Neural crest cell (in vitro differentiated cells): ENCODE measurements at places on chromosomes 11 and 22. TPM values are rescaled to one million over a fixed set of nuclear protein-coding genes. Genes with fewer than 3 reads are reported as not detected.

Gene OR52R1
- not detected in 2 replicates for total RNA-seq

Gene SLC22A12
- not detected in 2 replicates for total RNA-seq

Gene SYCE3
- not detected in 2 replicates for total RNA-seq

Gene UBQLN3
- not detected in 2 replicates for total RNA-seq

Gene OR4P4
- not detected in 2 replicates for total RNA-seq

Gene MICAL3
- total RNA-seq = 84.5 and 87.1 TPM in 2 replicates

Gene CTNND1
- 144 TPM in 2 replicates for total RNA-seq

Gene LRRN4CL
- total RNA-seq = 1.6 and 1.8 TPM in 2 replicates

Gene PKDREJ
- 0.02 TPM in 1 of 2 replicates, not detected in the other for total RNA-seq

Gene FAM227A
- 7.3 and 7.8 TPM in 2 replicates for total RNA-seq
